ENCODE measurements at places on chromosomes 3 and 15.
A peak's percentile ranks its signal among the peaks of the same experiment; 100 is the strongest.

DNA sequence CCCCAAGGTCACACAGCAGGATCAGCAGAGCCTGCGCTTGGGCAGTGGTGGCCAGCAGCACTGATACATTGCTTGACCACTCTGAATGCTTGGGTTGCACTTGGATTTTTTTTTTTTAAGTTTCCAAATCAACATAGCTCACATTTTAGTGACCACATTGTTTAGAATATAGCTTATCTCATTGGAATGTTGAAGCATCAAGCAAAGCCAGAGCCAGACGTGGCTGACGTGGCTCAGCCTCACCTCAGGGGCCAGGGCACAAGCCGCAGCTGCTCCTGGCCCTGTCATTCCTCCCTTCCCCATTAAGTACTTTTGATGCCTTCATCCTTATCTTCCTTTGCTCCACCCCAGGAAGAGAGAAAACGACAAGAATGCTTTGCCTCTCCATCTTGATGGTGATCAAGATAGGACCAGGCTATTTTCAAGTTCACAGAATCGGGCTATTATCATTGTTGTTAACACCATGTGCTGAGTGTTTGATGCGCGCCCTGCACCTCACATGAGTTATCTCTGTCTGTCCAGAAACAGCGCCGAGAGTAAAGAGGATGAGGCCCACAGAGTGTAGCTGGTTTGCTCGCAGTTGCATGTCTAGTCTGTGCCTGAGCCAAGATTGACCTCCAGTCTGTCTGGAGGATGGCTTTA, 75.8 kb downstream of the AAGAB start:
- DNase-seq, result no peak

GRCh38 chr3:184808021-184808420, 3.9 kb upstream of the VPS8 start:
- DNase-seq, result no peak

- DNase-seq, result peak; percentile 30
These were observed 35.2 kb downstream of the GLB1 start for GRCh38 chr3:33061782-33062181.

GRCh38 chr3:170707899-170708298, 122.0 kb upstream of the SLC7A14 start:
- DNase-seq, result no peak

- DNase-seq, result no peak
These were observed 176.5 kb upstream of the PFN2 start for GRCh38 chr3:150146991-150147761.

DNA sequence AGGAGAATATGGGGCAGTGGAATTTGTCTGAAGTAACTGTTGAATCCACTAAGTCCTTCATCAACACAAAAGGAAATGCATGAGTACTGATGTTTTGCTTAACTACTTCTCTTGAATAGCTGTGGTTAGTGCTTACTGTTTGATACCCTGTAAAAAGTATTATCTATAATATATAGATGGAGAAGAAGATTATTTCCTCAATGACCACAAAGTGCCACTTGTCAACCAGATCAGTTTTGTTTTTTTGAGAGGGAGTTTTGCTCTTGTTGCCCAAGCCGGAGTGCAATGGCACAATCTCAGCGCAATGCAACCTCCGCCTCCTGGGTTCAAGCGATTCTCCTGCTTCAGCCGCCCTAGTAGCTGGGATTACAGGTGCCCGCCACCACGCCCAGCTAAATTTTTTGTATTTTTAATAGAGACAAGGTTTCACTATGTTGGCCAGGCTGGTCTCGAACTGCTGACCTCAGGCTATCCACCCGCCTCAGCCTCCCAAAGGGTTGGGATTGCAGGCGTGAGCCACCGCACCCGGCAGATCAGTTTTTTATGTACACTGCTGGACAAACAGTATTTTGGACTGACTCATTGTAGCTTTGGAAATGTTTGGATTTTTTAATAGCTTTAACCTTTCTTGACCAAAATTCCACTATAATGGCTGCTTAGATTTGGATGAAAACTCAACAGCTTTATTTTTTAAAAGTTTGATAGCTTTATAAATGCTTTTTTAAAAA, 1.5 kb upstream of the RPLP1 start:
- DNase-seq, result no peak

- no peak for DNase-seq
These were observed 123.8 kb downstream of the ARNT2 start for GRCh38 chr15:80527961-80528360.

GRCh38 chr3:56975567-56975966, 84.9 kb upstream of the SPATA12 start:
- no peak for DNase-seq

GRCh38 chr3:78506061-78506460, 1261.7 kb downstream of the ROBO1 start:
- DNase-seq, result no peak

DNA sequence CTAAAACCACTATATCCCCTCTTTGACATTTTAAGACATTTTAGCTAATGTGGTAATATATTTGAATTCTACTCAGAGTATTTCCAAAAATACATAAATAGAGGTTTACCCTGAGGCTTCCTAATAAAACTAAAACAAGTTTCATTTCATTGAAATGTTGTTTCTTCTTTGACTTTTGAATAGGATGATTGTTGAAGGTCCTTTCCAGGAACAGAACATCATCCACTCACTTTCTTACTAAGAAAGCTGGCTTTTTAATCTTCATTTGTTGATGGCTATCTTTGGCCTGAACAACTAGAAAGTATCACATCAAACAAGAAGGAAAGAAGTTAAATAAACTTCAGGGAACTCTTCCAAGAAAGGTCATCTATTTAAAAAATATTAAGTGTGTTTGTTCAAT, 169.7 kb downstream of the RAP2B start:
- no peak for DNase-seq

DNA sequence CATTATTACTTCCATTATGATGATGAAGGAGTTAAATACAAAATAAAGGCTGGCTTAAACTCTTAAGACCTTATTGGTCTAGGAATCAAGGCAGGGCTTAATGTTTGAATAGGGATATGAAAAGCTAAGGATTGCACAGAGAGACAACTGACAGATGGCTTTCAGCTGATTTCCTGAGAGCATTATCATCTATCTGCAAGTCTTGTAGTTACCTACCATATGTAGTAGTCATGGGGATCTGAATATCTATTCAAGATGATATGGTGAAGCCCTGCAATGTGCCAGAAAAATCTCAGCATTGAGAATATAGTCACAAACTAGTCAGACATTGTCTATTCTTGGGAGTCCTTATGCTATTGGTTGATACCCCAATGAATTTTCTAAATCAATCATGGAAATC, 47.5 kb upstream of the CHMP2B start:
- DNase-seq, result no peak

DNA sequence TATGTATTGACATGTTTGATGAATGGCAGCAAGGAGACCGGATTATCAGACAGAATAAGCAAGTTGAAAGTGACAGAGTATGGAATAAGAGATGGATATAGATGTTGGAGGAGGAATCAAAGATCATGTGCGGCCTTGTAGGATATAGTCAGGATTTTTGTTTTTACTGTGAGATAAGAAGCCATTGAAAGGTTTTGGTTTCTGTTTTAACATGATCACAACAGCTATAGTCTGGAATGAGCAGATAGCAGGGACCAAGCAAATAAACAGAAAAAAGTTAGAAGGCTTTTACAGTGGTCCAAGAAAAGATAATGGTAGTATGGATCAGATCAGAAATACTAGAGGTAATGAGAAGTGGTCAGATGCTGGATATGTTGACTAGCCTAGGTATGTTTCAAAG, 52.6 kb downstream of the SLC12A6 start:
- DNase-seq, result no peak

GRCh38 chr15:37219211-37219701, 118.9 kb upstream of the MEIS2 start:
- DNase-seq, result no peak

GRCh38 chr3:13794322-13794721, 85.5 kb downstream of the WNT7A start:
- no peak for DNase-seq

DNA sequence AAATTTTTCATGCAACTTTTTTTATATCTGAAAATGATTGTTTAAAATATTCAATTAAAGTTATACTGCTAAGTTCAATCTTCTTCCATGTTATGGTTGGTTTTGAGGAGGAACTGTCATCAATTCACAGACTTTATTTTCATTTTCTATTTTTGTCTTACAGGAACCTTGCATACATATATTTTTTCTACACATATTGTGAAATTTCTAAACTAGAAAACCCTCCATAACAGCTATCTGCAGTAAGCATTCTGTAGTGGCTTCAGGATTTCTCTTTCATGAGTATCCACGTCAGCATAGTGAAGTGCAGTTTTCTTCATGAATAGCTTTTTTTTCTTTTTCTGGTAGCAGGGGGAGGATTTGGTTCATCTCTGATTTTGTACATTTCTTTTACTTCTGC, 48.2 kb downstream of the ATR start:
- DNase-seq, result no peak

- no peak for DNase-seq
These were observed 56.3 kb downstream of the CORO2B start for GRCh38 chr15:68635141-68635540.

GRCh38 chr3:187858041-187858440, 112.8 kb upstream of the BCL6 start:
- DNase-seq, result no peak

GRCh38 chr3:51819151-51819550, 40.1 kb upstream of the IQCF6 start:
- no peak for DNase-seq

GRCh38 chr3:80785475-80785874, 976.0 kb downstream of the GBE1 start:
- DNase-seq, result no peak

GRCh38 chr3:48747706-48748105, 30.7 kb upstream of the IP6K2 start:
- no peak for DNase-seq

- no peak for DNase-seq
These were observed 89.3 kb downstream of the CCNL1 start for GRCh38 chr3:157070678-157070999.

GRCh38 chr3:101976473-101976872, 127.2 kb downstream of the NFKBIZ start:
- DNase-seq, result no peak

DNA sequence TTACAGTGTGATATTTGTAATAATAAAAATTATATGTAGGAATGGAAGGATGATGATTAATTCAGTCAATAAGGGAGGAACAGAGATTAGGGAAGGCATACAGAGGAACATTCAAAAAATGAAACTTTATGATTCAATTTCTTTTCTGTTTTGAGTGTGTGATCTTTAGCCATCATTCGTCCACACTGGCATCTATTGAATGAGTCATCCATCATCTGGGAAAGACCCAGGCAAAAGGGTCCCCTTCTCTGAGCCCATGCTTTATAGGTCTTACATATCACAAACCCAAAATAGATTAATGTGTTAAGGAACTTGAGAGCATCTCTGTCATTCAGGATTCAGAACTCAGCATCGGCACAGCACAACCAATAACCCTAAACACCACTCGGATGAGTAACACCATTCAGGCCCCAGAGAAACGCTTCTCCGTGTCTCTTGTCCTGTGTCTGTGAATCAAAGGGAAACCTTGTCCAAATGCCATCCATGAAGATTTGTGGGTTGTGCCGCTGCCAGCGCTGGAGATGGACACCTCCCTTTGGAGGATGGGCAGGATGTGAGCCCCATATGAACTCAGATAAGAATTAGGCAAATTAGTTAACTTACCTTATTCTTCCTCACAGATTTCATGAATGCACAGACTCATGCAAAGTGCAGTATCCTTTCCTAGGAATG, 21.7 kb upstream of the TPM1 start:
- no peak for DNase-seq

DNA sequence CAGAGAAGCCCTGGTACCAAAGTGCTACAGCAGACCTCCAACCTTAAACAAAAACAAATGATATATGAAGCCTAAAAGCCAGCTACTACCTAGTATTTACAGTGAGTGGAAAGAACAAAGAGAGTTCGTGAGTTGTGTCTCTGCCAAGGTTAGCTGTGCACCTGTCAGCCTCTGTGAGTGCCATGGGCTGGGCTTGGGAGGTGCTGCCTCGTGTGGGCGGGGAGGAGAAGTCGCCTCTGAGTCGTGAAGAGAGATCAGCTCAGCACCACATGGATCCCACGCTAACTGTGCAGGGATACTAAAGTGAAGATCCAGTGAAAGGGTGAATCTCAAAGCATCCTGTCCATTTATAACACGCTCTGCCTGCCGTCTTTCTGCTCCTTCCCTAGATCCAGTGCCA, 101.9 kb downstream of the CHDH start:
- no peak for DNase-seq

DNA sequence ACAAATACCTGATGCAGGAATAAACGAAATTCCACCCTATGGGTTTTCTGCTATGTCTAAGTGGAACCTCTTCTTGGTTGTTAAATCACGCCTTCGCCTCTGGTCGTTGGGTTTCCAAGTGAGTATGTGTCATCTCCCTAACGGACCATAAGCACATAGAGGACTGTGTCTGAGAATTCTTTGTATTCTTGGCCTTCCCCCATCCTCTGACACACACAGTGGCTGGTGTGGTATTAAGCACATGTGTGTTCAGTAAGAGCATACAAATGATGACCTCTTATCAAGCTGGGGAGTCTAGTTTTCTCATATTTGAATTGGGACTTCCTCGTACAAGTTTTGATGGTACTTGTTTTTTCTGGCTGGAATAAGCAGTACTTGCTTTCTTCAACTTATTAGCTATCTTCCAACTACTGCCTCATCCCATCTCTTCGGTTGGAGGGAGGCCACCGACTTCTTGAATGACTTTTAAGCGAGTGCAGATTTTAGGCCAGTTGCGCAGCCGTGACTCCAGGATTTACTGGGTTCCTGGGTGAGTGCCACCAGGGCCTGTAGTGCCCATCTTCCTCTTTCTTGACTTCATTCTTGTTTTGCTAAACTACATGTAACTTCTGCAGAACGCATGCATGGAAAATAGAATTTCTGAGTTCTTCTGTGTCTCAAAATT, 240.2 kb downstream of the ADAMTS17 start:
- no peak for DNase-seq

DNA sequence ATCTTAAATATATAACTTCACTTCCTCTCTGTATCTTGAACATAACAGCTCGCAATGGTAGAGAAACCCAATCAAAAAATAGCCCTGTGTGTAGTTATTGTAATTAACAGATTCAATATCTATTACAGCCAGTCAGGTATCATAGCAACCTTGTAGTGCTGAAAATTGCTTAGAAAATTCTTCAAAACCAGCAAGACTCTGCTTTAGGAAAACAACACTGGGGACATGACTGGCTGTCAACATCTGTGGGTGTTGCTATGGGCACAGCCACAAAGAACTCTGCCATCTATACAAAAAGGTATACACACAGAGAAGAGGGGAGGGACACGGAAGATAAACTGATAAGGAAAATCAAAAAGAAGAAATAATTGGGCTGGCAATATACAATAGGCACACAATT, 101.2 kb downstream of the WDR72 start:
- DNase-seq, result no peak

- DNase-seq, result no peak
These were observed 25.6 kb upstream of the ATP2B2 start for GRCh38 chr3:10531031-10531430.

DNA sequence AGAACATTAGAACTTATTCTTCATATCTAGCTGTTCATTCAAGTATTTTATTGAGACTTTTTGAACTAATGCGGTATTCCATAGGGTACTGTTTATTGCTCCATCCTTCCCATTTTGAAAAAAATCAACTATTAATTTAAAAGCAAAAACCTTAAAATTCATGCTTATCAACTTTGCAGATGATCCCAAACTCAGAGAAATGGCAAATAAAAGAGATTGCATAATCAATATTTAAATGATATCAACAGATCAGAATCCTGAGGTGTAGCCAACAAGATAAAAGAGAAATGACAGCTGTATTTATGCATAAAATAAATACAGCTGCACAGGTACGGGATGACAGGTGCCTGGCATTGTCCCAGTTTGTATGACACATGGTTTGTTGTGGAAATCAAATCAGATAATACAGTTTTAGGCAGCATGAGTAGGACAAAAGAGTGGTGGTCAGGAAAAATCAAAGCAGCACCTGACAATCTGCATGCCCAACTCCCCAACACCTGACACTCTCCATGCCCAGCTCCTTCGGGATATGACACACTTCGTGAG, 42.4 kb upstream of the CMTM8 start:
- no peak for DNase-seq

Measured in effector CD4-positive, alpha-beta T cell (primary cell).